ENCODE measurements at places on chromosomes 6 and 20.
A peak's percentile ranks its signal among the peaks of the same experiment; 100 is the strongest.

- no peak for DNase-seq
Measured at GRCh38 chr6:3235486-3235885, 8.0 kb upstream of the TUBB2B start.

- no peak for DNase-seq
Measured at GRCh38 chr6:88840796-88841539, 122.5 kb downstream of the RNGTT start.

DNA sequence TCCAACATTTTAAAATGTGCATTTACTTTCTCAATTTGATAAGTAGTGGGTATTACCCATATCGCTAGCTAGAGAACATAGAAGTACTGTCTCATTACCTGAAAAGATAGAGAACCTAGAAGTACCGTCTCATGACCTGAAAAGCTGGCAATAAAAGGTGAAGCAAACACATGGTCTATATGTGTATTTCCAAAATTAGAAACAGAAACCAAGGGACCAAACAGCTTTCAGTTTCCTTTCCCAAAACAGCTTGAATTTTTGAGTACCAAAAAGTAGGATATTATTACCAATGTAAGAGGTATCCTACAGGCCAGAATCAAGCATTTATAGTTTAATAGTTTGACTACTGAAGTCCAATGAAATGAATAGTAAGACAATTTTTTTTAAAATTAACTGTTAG is 77.2 kb downstream of the KIF13A start:
- peak; percentile 10 for DNase-seq

DNA sequence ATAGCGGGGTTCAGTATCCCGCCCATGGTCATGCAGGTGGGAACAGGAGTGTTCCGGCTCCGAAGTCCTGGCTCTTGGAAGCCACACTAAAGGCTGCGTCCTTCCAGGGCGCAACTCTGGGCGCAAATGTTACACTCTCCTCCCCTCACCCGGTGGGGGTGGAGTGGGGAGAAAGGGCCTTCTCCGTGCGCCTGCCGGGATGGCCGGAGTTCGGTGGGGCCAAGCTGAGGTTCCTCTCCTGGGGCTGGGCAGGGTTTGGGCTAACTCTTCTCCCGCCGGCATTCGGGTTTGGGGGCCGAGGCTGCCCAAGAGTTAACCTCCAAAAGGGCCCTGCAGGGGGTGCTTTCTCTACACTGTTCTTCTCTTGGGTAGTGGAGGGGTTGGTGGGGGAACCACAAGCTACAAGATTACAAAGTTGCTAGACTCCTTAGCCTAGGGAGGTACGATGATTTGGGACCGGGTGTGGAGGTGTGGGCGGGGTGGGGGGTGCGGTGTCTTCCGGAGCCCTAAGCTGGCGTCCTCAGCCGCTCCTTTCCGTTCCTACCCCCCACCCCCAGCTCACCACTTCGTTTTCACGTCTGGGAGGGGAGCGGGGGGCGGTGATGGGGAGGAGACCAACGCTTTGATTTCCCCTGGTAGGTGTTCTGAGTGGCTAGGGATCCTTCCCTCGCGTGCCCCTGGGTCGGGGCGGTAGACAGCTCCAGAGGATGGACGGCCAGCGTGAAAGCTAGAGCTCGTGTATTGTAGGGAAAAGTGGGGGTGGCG is 12.3 kb downstream of the NRN1 start:
- DNase-seq = peak; percentile 27

DNA sequence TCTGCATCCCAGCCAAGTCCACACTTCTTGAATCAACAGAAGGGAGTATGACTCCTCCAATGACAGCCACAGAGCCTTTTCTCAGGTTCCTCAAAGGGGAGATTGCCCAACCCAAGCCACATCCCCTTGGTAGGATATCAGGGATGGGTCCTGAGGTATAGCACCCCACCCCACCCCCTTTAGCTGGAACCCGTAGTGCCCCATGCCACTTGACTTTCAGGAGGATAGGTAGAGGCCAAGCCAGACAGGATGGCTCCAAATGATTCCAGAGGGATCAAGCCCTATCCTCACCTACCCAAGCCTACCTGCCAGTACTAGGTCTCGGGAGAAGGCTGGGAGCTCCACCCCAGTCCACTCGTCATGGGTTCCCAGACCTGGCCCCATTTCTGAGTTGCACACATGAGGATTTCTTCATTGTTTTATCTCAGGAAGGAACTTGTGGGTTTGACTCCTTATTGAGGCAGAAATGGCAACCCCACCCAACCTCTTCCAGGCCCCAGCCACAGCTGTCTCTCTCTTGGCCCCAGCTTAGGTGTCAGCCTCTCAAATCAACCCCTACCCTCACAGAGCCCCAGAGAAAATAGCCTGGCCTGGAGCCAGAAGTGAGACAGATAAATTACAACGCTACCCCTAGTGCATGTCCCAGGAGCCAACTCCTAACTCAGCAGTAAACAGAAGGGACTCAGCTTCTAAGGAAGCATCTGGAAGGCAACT is 3.6 kb downstream of the CCND3 start:
- peak; percentile 50 for DNase-seq

DNA sequence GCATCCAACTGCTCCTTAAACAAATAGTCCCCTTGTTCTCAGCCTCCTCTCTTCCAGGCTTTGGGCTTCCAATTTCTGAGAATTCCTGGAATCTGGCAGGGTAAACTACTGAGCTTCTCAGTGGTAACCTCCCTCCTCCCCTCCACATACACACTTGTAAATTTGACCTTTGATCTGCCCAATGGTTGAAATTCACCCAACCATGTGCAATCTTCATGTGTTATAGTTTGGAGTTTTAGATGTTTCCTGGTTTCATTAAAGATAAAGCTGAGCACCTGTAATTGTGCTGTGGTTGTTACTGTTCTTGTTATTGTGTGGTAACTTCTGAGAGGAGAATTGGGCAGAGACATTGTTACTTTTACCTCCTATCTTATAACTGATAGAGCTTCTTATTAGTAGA is 328.4 kb downstream of the TPBG start:
- no peak for DNase-seq

- no peak for DNase-seq
Measured at GRCh38 chr20:6502219-6502618, 265.3 kb upstream of the BMP2 start.

DNA sequence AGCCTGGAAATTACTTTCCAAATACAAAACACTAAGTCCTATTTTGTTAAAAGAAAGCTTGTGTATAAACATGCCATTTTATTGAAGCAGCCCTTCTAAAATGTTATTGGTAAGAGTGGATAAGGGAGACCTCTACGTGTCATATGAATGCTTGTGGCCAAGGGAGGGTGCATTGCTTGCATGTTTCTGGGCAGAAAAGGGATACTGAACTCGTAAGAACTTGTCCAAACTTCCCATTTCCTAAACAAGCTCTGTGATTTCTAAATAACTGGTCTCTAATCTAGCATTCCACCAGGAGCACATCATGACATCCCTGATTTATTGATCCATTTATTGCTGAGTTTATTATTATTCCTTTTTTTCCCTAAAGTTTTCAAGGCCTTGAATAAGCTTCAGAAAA is 474.1 kb downstream of the CD109 start:
- no peak for DNase-seq

DNA sequence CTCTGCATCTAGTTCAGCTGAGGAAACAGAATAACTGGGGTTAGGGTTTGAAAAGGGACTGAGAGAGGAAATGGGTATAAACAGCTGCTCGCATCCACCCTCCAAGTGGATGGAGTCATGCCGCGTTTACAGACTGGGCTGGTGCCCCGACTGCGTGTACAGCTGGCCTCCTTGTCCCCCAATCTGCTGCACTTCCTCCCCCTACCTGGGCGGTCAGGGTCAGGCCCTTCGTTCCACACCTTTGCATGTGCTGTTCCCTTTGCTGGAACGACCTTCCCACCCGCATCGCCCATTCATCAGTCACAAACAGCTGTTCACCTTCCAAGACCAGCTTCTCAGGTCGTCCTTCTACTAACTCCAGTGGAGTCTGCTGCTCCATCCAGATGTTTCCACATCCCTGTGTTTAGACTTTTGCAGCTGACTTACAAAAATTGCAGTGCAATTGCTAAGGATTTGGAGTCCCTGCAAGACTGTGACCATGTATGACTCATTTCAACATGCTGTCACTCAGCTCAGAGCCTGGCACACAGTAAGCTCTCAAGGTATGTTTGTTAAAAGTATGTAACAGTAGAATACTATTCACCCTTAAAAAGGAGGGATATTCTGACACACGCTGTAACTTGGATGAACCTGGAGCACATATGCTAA is 129.3 kb downstream of the DTNBP1 start:
- no peak for DNase-seq

DNA sequence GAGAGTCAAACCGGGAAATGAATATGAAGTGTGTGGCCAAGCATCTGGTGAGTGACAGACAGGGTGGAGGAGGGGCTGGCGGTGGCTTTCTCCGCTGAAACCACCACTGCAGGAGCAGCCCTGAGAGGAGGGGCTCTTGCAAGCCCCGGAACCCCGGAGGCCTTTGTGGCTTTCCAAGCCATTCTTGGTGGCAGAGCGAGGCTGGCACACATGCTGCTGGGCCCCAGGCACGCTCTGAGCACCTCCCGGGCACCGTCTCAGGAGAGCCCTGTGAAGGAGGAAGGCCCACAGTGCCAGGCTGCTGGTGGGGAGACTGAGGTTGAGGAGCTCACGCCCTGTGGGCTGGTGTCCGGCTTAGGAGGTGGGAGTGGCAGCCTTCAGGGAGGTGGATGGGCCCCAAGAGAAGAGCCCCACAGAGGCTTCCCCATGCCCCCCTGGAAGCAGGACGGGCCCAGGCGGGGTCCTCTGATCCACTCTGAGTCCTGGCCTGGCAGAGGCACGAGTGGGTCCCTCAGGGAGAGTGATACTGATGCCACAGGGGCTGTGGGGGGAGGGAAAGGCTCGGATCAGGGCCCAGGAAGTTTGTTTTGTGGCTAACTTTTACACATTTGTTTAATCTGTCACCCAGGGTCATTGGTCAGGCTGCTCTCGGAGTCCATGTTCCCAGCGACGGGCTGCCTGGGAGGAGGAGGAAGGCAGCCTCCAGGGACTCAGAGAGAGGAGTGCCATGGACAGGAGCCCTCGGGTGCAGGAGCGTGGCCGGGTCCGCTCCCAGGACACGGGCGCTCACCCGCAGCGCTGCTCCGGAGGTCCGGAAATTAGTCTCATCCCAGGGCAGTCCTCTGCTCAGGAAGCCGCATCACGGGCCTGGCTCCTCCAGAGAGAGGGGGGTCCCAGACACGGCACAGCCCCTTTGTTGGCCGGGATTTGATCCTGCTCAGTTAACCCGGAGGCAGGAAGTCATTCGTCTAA is 170.7 kb downstream of the ERMARD start:
- DNase-seq = no peak

DNA sequence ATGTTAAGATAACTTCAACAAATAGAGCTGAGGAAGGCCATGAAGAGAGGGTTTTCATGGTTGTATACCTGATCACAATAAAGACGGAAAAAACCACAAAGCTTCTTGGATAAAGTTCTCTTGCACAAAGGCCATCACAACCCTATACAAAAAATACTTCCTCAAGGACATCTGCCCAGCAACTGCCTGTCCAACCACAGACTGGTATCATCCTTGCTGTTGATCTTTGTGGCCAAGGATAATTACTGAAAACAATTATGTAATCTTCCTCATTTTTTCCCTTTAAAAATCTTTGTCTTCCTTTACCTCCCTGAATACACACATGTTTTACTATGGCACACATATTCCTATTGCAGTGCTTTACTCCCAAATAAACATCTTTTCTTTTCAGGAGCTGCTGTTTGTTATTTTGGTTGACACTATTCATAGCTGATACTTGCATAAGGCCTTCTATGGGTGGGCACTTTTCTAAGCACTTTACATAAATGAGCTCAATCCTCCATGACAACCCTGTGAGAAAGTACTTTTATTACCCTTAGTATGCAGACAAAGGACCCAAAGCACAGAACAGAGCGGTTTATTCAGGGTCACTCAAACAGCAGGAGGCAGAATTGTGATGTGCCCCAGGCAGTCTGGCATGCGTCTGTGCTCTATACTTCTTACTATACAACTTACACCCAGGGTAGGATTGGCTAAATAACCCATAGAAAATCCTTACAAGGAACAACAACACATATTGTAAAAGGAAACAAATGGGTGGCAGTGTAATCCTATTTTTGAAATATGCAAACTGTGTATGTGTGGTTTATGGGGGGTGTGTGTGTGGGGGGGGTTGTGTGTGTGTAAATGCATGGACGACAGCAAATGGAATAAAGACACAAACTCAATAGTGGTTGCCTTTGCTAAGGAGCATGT is 35.1 kb downstream of the SNRNP48 start:
- DNase-seq = peak; percentile 16

GRCh38 chr6:144953552-144954240 is 668.6 kb downstream of the UTRN start:
- no peak for DNase-seq

DNA sequence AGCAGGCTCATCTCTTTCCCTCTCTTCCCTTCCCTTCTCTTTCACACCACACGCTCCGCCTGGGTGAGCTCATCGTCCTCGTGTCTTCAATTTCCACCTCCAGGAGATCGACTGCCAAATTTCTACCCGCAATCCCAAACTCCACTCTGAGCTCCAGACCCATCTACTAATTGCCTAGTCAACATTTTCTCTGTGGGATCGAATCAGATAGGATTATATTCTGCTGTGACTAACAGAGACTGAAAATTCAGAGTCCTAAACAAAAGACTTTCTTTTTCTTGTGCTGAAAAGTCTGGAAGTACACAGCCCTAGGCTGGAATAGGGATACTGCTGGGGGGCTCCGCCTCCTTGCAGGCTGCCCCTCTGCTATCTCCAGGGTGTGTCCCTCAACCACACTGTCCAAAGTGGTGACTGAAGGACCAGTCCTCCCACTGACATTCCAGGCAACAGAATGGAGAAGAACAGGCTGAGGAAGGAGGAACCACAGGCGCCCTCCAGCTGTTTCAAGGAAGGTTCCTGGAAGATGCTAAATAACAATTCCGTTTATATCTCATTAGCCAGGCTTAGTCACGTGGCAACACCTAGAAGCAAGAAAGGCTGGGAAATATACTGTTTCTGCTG is 5.0 kb upstream of the HSPA12B start:
- no peak for DNase-seq

DNA sequence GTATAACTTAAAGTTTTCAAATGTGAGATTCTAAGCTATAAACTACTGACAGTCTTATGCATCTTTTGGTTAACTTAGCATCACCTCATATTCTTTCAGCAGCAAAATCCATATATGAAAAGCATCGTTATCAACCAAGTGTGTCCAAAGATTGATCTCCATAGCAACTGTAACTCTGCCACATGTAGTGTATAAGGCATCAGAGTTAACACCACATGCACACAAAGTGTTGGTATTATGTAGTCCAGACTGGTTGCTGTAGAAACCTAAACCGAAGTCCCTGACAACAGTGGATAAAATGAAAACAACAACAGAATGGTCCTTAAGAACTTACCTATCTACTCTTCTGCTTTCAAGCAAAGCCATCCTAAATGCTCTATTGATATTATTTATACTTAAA is 39.6 kb downstream of the PDSS2 start:
- peak; percentile 21 for DNase-seq

DNA sequence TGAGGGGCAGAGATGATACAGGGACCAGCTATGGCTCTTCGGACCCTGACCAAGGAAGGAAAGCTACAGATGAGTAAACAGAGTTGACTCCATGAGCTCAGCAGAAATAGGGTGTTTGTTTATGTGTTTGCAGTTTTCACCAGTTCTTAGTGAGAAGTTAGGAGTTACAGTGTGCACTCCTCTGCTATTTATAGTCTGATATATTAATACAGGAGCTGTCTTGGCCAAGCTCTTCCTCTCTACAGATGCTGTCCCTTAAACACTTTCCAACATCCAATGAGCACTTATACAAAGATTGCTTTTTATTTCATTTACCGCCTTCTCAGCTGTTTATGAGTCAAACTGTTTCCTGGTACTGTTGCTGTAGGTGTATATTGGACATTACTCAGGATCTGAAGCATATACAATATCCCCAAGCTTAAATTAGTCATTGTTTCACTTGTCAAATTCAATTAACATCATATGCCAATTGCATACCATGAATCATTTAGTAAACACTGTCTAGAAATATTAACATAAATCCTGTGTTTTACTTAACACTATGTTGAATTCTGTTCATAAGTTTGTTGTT is 618.0 kb downstream of the PRKN start:
- no peak for DNase-seq
